T-helper 2 cell (primary cell): ENCODE measurements at places on chromosomes 13 and 19.

DNA sequence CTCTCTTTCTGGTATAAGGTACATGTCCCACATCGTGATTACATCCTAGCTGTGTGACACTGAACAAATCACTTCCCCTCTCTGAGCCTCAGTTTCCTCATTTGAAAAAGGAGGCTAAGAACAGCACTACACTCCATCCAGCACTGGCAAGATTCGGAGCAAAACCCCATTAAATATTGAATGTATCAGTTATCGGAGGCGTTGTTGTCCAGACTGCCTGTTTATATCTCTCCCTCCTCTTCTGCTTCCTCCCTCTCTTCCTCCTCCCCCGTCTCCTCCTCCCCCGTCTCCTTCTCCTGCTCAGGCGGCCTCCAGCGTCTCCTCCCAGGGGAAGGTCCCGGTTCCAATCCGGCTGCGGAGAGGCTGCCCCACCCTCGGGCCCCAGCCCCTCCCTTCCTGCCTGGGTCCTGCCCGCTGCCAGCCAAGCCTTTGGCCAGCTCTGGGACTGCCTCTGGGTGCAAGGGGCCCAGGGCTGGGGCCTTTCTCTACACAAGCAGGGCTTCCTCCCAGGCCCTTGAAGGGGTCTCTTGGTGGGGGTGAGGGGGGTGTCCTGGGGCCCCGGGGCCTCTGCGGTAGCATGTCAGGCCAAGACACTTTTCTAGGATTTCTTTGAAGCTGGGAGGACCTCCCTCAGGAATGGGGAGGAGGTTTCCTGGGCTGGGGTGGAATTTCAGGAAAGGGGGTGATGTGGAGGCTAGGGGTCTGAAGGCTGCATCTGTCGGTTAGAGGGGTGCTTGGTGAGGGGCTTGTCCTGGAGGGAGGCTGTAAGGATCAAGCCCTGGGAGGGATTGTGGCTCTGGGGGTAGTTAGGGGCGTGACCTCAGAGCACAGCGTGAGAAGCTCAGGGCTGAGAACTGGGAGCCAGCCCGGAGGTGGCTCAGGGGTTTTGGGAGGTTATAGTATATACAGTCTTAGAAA lies 1.9 kb downstream of the RRAS start:
- DNase-seq: no peak

DNA sequence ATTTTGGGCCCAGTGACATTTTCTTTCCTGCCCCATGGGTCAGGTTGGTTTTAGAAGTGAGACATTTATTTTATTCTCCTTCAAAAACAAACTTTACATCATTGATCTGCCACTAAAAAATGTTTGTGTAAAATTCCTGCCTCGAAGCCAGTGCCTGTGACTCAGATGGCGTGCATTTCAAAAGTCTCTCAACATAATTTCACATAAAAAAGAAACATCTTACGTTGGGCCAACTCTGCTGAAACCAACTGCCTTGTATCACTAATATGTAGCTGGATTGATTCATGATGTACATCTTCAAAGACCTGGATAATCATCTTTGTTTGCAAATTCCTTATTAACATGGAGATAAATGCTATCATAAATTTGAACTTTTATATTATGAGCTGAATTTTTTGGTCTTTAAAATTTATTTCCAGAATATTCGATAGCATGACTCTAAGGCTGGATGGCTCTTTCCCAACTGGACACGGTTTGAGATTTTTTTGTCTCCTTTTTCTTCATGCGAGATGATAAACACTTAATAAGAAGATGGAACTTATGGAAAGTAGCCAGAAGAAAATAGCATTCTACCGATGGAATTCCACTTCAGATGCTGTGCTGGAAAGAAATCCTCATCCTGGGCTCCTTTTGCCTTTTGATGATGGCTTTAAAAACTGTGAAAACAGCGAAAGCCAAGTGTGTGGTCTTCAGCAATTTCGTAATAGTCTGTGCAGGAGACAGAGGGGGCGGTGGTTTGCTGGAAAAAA lies 420.5 kb downstream of the FGF9 start:
- no peak for DNase-seq

DNA sequence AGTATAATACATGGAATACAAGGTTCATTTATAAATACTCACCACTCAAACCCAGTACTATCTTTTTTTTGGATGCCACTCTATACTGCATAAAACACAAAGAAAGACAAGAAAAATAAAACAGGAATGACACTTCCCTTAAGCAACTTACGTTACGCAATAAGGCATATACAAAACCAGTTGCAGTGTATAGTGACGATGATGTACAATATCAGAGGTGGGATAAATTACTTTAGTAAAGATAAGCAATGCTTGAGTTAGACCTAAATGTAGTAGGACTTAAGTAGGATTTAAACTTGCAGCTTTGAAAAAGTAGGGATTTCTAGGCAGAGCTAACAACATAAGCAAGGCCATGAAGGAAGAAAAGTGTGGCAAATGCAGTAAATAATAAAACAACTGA lies 374.9 kb downstream of the SPRY2 start:
- no peak for DNase-seq

GRCh38 chr13:25971459-25972145 lies 80.2 kb downstream of the SHISA2 start:
- no peak for DNase-seq

- no peak for DNase-seq
Observed at GRCh38 chr19:55478364-55478763, 1.9 kb downstream of the ZNF628 start.

DNA sequence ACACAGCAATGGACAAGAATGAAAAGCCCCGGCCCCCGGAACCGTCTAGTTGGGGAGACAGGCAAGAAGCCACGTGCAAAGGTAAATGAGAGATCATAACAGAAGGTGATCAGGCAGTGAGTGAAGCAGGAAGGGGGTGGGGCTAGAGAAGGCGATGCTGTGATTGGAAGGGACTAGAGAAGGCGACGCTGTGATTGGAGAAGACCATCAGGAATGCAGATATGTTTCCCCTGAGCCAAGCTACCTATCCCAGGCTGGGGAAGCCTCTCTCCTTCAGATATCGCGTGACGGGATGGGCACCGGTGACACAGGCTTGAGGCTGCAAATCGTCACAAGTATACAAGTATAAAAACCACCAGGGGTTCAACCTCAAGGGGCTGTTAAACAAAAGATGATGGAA lies 21.8 kb downstream of the DCAF15 start:
- peak; percentile 29 for DNase-seq

- peak; percentile 29 for DNase-seq
Observed at GRCh38 chr19:38551450-38551813, 66.3 kb downstream of the MAP4K1 start.
